ENCODE measurements at places on chromosomes 5 and 9.

DNA sequence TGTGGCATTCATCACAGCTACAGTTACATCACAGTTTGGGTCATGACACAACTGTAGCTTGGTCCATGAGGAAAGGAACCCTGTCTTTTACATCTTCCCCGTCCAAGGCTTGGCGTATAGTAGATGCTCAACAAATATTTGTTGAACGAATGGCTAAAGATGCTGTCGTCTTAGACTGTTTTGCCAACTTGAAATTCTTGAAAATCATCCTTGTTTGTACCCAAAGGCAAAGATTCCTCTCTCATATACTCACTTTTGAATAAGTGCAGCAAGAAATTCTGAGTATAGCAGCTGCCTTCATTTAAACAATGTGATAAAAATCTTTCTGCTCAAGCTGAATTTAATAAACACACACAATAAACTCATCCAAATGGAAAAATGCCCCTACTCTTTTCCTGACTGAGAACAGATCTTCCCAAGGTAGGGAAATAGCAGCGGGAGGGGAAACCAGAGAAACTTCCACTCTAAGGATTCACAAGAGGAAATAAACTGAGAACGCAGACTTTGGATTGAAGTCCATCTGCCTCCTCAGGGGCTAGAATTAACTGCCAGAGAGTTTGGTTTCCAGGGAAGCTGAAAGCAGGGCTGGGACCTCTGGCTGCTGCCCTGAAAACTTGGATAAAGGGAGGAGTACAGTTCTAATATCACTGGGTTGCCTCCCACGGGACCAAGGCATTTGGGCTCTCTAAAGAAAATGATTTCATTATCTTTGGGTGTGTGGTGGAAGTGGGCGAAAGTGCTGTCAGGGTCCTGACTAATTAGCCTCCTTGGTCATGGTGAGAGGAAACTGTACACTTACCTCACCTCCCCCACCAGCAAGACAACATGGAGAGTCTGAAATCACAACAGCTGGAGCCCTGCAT is 99.1 kb downstream of the DPYSL3 start:
- DNase-seq, result no peak

GRCh38 chr9:6049798-6050197 is 34.4 kb upstream of the RANBP6 start:
- DNase-seq, result no peak

DNA sequence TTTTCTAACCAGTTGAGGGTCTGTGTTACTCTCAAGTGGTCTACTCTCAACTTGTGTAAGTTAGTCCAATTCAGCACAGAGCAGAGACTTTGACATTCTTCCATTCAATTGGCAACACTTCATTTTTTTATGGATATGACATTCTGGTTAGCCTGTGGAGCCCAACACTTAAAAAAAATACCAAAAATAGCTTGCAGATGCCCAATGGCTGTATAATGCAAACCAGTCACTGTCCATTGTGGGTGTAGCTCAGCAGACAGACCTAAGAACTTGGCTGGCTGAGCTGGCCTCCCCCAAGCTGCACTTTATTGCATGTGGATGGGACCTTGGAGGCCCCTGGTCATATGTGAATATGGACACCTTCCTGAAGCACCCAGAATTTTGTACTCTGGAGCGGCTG is 103.2 kb downstream of the DPYSL3 start:
- no peak for DNase-seq

- DNase-seq, result peak; percentile 27
These were observed at the start of gene MARVELD2 for GRCh38 chr5:69414885-69415583. TSS of gene MARVELD2 (plus strand) at chr5:69415116. CDS start at chr5:69419386, 4,270 bp downstream.

DNA sequence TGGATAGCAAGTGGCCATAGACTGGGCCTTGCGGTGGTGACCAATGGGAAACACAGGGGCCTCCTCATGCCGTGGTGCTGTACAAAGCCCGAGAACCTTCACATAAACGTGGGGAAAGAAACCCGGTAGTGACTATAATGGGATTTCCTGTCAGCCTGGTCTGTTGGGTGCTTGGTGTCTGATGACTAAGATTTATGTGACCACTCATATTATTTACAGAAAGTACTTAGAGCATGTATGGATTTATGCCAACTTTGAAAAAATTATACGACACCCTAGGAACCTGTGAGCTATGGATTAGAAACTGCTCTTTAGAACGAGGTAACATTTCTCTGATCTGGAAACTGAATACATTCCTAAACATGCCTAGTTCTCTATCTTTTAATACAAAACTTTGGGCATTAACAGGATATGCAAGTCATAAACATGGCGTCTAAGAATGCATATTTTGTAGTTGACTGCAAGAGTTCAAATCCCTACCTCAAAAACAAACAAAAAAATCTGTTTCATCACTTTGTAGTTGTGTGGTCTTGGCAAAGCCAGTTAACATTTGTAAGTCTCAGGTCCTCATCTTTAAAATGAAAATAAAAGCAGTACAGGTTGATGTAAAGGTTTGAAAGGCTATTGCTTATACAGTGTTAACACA is 85.4 kb downstream of the TMEM167A start:
- no peak for DNase-seq

GRCh38 chr9:101674165-101674564 is 64.3 kb downstream of the GRIN3A start:
- no peak for DNase-seq

DNA sequence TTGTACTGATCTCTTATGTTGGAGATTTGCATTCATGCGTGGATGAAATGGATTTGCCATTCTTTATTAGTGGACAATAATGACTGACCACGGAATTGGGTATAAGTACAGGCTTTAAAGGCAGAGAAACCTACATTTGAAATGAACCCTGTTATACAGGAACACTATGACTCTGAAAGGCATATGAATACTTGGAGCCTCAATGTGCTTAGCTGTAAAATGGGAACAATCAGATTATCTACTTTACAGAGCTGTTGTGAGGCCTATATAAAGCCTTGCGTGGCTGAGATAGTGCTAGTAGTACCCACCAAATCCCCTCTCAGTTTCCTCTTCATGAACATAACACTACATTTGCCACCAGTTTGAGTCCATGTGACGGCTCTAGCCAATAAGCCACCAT is 18.9 kb upstream of the MGAT1 start:
- DNase-seq, result no peak
